GM19239 (cell line): ENCODE measurements at places on chromosomes 6 and 20.

GRCh38 chr20:46914789-46915379, 20.2 kb downstream of the EYA2 start:
- no peak for DNase-seq

GRCh38 chr6:162852840-162853577, 125.2 kb downstream of the PACRG start:
- no peak for DNase-seq

DNA sequence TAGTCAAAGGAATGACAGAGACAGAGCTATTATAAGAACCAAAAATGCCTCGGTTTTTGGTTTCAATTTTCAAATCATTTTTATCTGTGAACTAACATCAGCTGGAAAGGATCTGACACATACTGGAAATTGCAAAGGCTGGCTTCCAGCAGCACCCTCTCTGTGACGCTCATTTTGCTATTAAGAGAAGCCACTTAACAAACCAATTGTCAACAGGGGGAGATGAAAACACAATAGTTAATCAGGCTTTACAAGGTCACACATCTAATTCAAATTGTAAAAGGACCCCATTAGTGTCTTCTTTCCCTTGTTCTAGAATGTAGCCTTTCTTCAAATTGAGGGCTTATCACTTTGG, 160.5 kb downstream of the TFAP2B start:
- no peak for DNase-seq

DNA sequence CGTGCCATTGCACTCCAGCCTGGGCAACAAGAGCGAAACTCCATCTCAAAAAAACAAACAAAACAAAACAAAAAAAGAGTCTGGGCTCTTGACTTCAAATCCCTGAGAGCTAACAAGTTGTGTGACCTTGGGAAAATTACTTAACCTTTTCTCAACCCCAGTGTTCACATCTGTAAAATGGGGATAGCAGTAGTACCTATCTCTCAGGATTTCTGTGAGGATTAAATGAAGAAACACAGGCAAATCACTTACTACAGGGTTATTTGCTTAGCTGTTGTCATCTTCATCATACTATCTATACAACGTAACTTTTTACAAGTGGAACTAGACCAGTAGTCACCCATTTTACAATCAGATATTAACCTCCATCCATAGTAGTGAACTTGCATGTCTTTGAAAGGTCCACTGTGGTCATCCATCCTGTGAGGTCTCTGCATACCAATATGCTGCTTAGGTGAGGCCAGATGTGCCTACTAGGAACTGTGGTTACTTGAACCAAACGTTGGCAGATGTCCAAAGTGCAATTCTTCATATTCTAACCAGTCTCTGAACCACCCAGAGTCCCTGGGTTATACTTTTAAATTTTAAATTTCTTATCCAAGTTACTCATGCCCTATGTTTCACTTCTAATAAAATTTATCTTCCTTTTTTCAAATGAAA, 128.9 kb upstream of the BEND3 start:
- no peak for DNase-seq

GRCh38 chr20:1735417-1736089, 78.0 kb upstream of the SIRPG start:
- DNase-seq = no peak

DNA sequence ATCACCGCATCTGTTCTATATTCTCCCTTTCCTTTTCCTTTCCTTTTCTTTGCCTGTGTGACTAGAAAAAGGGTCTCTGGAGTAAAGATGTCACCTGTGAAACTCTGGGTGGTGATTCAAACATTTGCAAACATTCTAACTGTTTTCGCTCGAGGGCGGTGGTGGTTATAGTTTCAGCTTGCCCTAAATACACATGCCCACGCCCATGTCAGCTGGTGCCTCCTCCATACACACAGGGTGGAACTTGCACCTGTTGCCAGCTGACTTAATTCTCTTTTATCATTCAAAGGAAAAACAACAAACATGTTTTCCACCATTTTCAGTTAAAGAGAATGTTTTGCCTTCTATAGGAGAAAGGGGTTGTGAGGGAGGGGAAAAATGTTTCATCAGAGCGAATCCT, 381.9 kb upstream of the ARID1B start:
- DNase-seq = no peak

DNA sequence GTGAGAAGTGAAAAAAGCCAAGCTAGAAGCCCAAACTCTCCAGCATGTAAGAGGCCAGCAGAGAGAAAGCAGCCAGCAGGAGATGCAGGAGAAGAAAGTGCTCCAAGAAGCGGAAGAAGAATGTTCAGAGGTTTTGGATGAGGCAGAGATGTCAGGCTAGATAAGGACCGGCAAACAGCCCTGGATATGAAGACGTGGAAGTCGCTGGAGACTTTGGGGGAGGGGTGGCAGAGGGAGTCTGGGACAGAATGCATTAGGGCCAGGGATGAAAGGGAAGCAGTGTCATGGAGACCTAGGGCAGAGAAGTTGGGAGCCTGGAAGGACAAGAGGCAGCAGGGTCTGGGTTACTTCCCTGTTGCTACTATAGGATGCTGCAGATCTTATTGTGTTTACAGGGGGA, 5.3 kb upstream of the SCUBE3 start:
- no peak for DNase-seq

DNA sequence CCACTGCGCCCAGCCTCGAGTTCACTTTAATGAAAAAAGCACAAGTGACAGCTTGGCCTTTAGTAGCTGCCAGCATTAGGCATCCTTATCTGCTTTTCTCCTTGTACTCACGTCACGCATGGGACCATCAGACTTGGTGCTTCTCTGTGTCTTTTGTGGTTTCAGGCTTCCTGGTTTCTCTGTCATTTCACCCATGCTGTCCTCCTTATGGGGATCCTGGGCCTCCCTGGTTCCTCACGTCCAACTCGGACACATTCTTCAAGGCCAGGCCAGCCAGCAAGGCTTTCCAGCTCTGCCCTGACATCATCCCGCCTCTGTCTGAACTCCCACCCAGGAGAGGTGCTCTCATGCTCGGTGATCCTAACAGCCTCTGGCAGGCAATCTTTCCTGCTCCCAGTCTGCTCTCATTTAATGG, 83.2 kb downstream of the TIAM2 start:
- no peak for DNase-seq

DNA sequence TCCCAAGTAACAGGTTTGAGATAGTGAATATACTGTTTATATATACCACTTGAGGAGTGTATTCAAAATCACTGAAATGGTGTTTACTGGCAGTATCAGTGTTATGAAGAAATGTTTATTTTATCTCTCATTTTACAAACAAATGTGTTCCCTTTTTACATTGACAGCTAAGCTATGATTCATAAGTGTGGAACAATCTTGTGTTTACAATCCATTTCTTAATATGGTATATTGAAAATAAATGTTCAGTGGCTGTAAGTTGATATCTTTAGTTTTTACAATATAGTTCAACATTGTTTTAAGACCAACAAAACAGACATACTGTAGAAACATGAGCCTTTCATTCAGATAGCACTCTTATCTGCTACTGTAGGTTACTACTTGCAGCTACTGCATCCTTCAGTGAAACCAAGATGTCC, 14.3 kb downstream of the PHF3 start:
- DNase-seq = no peak

GRCh38 chr20:35956616-35957015, 2.3 kb upstream of the SCAND1 start:
- DNase-seq = no peak

GRCh38 chr6:31972709-31973350, 892 bp upstream of the DXO start:
- DNase-seq = no peak

- no peak for DNase-seq
Observed at GRCh38 chr6:102215425-102215824, 821.9 kb downstream of the GRIK2 start.

DNA sequence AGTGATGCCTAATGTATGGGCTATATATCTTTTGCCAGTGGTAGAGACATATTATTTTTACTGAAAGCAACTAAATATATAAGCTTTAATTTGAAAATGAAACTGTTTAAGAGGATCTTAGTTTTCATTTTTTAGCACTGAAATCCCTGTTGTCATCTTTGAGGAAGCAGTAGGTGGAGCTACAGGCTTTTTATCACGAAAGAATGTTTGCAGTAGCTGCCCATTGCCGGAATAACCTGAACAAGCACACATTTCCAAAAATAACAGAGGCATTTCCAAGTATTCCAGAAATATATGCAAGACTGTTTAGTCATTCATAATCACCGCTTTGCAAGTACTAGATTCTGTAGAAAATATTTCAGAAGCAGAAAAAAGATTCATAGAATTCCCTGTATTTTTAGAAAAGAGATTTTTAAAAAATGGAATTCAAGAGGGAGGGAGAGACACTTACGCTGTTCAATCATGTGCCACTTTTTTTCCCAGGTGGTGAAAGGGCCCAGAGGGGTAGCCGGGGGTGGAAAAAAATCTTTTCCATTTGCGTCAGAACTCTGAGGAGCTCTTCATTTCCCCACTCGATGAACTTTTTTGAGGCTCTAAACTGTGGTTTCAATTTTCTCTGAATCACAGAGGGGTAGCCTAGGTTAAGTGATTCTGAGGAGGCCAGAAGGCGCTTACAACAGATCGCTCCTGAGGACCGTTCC, 142.5 kb upstream of the FERMT1 start:
- DNase-seq = no peak

DNA sequence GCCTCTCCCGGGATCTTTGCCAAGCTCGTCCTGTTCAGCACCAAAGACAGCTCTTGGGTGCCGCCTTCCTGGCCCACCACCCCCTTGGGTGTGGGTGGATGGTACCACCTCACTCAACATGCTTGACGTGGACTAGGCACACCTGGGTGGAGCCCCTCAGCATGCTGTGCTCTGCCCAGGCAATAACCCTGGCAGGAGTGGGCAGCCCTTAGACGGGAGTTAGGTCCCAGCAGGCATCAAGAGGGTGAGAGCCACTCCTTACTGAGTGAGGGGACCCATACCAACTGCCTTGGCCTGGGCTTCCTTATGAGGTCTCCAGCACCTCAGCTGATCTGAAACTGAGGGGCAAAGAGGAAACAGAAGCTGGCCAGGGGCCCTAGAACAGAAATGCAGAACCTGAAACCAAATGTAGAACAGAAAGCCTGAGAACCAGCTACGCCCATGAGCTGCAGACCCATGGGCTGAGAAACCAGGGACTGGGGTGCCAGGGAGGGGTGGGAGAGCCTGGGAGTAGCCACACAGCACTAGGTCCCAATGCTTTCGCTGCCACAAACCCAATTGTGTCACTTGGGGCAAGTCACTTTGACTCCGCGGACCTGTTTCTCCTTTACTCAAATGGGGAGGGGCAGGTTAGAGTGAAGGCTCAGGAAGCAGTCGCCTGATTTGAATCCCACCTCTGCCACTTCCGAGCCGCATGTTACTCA, 2.0 kb downstream of the FGD2 start:
- DNase-seq = no peak

GRCh38 chr20:12699374-12700228, 309.2 kb upstream of the SPTLC3 start:
- DNase-seq = no peak

DNA sequence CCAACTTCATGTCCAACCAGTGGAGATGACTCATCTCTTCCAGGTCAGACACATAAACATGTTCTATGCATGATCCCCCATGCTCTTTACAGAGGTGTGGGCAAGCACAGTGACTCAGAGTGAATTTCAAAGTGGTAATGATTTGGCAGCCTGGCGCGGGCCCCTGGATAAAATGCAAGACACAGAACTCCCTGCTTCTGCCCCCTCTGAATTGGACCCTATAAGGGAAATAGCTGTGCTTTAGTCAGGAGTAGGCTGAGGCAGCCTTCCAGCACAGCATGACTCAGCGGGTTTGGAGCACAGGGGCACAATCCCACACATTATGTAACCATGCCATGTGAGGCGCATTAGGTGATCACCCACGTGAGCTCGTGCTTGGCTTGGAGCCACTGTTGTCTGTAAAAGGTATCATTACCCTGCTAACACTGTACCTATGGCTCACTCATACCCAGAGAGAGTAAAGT, 127.4 kb downstream of the C6orf118 start:
- no peak for DNase-seq

DNA sequence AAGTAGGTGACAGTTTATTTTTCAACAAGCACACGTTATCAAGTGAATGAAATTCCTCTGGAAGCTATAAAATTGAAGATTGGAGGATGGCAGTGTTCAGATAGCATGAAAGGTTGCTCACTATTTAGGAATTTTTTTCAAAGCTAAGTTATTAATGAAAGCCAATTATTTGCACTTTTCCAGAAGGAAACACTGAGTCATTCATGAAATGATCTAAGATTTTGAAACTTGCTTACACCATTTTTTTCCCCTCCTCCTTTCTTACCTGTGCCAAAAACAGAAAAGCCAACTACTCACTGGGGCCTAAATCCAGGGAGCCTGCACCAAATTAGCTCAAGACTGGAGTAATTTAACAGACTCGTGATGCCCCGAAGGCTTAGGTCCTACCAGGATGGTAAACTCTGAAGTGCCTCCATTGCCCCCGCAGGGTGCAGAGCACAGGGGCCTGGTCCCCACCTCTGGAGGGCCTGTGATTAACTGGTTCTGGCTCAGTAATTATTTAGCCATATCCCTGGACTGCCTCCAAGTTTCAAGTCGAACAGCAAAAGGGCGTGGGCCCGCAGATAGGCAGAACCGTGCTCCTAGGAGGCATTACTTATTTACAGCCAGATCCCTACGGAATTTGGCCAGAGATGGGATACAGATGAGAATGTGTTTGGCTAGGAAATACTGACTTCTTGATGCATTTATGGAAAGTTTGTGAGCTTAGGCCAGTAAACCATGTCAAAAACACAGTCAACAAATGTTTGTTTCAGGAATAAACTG, 28.0 kb upstream of the ZNF217 start:
- no peak for DNase-seq

DNA sequence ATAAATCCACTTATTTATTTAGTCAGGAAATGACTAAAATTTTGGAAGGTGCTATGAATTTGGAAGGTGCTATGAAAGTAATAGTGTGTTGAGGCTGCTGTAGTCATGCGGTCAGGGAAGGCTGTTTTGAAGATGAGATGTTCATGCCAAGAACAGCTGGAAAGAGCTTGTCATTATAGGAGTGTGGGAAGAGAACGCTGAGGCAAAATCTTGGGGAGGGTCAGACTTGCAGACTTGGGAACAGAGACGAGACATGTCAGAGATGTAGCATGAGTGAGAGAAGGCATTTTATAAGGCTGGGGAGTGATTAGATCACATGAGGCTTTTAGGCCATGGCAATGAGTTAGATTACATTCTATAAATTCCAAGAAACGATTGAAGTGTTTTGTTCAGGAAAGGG, 124.0 kb upstream of the B3GAT2 start:
- DNase-seq = no peak

DNA sequence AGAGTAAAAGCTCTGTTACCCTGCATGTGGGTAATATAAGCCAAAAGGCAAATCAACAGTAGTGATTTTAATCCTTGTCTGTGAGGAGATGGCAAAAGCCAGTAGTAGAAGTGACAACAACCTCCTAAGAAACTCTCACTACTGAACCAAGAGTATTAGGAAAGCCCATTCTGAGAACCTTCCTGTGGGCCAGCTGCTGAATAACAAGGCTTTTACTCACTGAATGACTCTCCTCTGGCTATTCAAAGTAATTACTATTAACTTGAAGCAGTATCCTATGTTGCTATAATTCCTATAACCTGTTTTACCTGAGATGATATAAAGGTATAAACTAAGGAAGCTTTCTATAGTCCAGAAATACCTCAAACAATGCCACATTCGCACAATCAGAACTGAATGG, 55.1 kb downstream of the CHD6 start:
- DNase-seq = no peak

- no peak for DNase-seq
Observed at GRCh38 chr6:119390247-119390793, 40.8 kb upstream of the MAN1A1 start.
